Activated CD4-positive, alpha-beta T cell treated with anti-CD3 and anti-CD28 coated beads for 24 hours (primary cell): ENCODE measurements at places on chromosomes 16 and 17.

DNA sequence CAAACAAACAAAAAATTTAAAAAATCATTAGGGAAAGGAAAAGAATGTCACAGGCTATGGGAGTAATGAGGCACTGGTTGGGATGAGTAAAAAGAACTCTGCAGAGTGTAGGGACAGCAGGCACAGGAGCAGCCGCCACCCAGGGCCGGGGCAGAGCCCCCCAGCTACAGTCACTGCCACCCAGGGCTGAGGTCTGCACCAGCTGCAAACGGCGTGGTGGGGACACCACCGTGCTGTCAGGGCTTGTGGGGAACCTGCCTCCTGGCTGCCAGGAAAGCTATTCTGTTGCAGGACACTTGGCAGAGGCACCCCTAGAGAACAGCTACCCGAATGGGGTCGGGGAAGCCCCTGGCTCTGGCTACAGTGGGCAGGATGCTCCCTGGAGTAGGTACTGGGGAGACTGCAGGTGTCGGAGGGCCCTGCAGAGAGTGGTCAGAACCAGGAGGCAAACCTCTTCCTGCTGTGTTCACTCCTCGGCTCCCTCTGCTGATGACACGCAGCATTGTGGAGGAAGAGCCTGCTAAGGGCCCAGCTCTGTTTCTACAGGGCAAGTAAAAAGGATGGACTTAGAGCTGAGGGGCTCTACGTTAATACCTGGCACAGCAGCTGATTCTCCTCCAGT, 32.3 kb upstream of the CAPN15 start:
- DNase-seq, result no peak

DNA sequence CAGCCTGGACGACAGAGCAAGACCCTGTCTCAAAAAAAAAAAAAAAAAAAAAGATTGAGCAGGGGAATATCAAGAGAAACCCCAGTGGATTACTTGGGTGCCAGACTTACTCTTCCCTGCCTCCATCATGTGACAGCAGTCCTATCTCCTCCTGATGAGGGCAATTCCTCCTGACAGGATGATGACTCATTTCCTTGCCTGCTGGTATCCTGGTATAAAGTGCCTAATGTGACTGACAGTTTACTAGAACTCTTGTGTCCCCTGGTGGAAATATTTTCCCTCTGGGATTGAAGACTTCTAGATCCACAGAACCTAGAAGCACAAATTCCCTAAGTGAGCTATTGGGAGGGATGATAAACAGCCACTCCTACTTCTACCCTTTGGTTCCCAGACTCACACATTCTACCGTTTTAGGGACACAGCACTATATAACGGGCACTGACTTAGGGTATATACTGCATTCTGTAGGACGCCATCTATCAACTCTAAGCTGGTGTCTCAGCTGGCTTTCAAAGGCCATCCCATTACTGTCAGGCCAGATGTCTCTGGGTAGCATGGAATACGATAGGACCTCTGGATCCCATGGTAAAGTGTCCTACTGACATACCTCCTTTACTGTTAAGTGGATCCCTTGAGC, 114.6 kb upstream of the MED13 start:
- no peak for DNase-seq

DNA sequence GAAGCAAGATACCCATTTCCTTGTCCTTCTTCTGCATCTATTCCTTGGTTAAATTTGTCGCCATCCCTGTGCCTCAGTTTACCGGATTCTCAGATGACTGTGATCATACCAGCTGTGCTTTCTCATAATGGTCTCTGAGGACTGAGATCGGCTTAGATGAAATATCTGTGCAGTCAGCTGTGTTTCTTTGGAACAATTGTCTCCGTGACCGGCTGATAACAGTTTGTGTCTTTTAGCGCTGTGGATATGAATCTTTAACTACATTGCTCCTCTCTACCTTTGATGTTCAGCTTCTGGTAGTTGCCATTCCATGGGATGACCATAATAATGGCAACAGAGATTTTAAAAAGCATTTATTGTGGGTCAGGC, 473 bp downstream of the FTO start:
- no peak for DNase-seq

DNA sequence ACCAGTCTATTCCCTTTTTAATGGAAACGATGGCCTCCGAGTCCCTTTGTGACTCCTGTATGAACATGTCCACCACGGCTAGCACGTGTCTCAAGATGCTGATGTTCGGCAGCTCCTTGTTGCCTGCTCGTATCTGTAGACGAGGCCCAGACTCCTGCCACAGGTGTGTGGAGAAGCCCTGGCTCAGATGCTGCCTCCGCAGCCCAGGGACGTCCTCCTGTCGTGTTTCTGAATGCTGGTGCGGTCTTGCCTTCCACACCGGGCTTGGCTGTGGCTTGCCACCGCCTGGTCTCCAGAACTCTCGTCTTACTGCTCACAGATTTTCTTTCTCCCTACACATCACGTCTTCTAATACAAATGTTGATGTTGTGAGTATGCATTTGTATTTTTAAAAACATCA, 17.0 kb downstream of the FOXF1 start:
- no peak for DNase-seq

GRCh38 chr16:73298562-73298961, 250.6 kb upstream of the ZFHX3 start:
- DNase-seq, result no peak

DNA sequence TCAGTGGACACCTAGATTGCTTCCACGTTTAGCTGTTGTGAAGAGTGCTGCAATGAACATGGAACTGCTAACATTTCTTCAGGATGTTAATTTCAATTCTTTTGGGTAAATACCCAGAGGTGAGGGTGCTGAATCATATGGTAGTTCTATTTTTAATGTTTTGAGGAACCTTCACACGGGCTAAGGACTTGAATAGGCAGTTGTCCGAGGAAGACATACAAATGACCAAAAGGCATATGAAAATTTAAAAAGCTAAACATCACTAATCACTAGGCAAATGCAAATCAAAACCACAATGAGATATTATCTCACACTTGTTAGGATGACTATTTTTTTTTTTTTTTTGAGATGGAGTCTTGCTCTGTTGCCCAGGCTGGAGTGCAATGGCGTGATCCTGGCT, 173.3 kb downstream of the PRKCB start:
- DNase-seq, result no peak

DNA sequence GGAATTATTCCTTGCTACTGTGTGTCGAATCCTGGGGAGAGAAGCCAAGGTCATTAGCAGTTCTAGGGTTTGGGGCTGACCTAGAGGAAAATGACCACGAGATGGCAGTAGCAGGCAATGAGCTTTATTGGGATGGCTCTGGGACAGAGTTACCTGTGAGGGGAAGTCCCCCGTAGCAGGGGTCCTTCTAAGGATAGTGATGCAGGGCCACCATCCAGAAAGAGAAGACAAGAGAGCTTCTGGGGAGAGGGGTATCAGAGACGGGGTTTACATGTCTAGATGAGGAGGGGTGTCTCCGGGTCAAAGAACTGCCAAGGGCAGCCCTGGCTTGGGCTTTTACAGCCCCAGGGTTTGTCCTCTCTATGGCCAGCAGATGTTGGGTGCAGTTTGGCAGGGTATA, 6.4 kb upstream of the GGT6 start:
- DNase-seq, result no peak

DNA sequence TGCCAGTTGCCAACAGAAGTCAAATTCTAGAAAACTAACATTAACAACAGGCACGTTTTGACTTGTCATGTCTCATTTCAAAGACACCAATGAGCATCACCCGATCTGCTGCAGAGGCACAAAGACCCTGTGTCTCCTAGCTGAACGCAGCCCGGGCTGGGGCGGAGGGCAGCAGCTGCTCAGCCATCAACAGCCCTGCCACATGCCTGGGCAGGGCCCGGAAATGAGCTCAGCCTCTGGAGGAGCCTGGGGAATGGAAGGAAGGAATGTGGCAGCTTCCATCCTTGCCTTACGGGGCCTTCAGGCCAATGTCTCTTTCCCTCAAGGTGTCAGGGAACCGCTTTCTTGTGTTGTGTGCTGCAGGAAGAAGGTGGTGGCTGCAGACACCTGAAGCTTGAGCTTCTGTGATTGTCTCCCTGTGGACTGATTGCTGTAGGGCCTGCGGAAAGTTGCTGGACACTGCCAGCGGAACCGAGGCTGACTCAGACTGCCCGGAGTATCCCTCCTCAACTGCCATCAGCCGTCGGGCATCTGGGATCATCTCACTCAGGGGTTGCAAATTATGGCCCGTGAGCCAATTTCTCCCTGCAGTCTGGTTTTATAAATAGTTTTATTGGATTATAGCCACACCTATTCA, 7.3 kb downstream of the CDH13 start:
- no peak for DNase-seq

- DNase-seq, result no peak
Measured at GRCh38 chr16:50315346-50315997, 49.1 kb downstream of the ADCY7 start.

GRCh38 chr17:7035591-7036368, at the start of gene SLC16A13:
SLC16A13 (plus strand) TSS chr17:7036015; CDS start chr17:7036383, 368 bp downstream.
- DNase-seq, result peak; percentile 97

DNA sequence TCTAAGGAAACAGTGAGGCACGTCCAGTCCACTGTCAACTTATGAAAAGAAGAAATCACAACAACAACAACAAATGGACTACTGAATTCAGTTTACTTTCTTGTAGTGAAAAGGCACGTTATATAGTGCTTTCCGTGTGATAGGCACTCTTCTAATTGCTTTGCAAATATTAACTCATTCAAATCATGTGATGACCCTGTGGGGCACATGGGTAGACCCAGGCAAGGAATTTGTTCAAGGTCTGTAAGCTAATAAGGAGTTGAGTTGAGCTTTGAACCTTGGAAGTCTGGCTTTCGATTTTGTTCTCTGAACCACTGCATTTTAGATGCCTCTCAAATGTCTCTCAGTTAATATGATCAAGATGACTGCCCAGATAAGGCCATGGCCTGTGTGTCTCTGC, 295.1 kb upstream of the RBFOX1 start:
- DNase-seq, result no peak

- DNase-seq, result peak; percentile 39
Measured at GRCh38 chr17:39617446-39618245, 9.1 kb upstream of the PPP1R1B start.

DNA sequence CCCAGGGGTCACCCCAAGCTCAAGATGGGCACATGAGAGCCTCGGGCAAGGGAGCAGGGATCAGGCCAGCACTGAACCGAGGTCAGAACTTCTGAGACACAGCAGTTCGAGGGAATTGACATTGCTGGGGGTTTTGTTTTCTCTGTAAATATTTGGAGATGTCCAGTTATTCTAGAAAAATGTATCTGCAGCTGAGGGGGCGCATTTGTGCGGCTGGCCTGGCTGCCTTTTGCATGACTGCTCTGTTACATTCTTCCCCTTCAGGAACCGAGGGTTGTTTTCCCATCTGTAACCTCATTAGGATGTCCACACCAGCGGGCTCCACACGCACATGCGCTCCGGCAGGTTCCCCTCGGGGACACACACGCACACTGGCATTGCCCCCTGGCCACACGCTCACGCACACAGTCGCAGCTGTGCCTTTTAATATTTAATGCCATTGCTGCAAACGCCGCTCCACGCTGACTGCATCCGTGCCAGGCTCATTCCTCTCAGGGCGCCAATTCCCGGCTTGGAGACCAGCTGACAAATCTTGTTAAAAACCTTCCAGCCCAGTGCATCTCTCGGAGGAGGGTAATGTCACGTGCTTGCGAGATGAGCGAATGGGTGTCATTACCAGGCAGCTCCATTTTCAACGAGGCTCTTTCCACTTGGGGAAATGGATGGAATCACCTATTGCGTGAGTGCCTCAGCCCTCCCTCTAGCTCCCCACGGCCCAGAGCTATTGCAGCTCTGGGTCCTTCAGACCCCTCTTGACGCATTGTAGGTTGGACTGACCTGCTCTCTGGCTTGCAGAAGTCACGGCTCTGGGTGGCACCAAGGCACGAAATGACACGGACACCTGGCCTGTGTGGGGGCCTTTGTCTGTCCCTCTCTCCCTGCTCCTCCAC, 13.1 kb downstream of the CCR7 start:
- no peak for DNase-seq

GRCh38 chr17:57788725-57789124, 43.6 kb upstream of the CCDC182 start:
- no peak for DNase-seq

GRCh38 chr16:3157229-3158025, 22.6 kb downstream of the ZNF213 start:
- DNase-seq, result no peak

- DNase-seq, result no peak
Measured at GRCh38 chr17:64777415-64778239, 115.5 kb upstream of the SMURF2 start.

GRCh38 chr17:44253006-44253405, 14.9 kb downstream of the SLC4A1 start:
- DNase-seq, result no peak
